ENCODE measurements at places on chromosomes 2 and 18. TPM values are rescaled to one million over a fixed set of nuclear protein-coding genes. Genes with fewer than 3 reads are reported as not detected.

GRCh38 chr2:161905389-161906046 is 168.5 kb downstream of the DPP4 start:
- DNase-seq: no peak

GRCh38 chr2:232463701-232464543 is 8.0 kb downstream of the ALPI start:
- DNase-seq: peak; percentile 7

- DNase-seq: no peak
Observed at GRCh38 chr2:17166506-17166905, 351.7 kb downstream of the RAD51AP2 start.

- no peak for DNase-seq
Observed at GRCh38 chr2:64165706-64166105, 21.5 kb upstream of the PELI1 start.

DNA sequence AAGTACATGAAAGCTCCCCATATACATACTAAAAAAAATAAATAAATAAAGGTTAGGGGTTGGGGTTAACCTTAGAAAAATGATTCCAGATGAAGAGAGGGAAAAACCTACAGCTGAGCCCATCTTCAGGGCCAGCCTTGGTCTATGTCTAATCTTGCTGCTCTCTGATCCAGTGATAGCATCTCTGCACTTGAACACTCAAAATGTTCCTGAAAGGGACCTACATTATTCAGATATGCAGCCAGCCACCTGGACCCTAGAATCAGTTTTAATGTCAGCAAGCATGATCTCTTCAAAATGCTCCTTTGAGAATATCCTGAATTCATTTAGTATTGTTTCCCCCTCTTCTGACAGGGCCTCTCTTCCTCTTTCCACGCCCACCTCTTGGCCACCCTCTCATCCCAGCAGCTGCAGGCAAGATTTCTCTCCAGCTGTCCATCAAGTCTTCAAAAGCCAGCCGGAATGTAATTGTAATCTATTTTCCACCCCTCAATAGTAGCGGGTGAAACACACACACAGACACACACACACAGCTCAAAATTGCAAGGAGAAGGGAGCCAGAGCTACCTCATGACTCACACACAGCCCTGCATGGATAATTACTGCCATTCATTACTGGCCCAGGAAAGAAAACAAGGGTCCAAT is 135.5 kb downstream of the MYO3B start:
- DNase-seq: no peak

DNA sequence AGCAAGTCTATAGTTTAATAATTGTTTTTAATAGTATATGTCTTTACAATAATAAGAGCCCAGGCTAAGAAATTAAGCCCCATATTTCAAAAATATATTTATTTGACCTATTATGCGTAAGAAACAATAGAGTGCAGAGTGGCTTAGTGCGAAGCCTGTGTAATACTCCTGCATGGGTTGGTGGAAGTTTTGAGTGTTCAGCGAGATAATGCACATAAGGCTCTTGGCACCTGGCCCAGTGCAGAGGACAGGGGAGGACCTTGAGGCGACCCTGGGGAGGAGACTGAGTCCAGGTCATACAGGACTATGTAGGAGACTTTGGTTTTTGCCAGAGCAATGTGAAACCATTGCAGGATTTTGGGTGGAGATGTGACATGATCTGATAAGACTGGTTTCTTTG is 132.4 kb upstream of the ST6GAL2 start:
- DNase-seq: no peak

DNA sequence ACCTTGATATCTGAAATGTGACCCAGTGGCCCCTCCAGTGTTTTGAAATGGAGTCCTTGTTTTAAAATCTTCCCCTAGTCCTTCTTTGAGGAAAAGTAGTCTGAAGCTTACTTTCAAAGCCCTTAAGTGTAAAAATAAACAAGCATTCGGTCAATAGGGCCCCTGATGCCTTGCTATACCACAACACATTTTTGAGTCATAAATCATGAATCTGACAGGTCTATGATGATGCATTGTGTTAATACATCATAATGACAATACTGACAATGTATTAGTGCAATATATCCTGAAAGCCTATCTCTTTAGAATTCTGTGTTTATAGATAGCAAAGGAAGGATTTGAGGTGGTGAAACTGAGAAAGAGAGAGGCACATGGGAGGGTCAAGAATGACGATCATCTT is 464.2 kb downstream of the MEIS1 start:
- no peak for DNase-seq

- no peak for DNase-seq
Observed at GRCh38 chr2:209977386-209978239, 24.8 kb upstream of the RPE start.

- DNase-seq: no peak
Observed at GRCh38 chr2:102111823-102112222, 30.7 kb upstream of the IL1R1 start.

DNA sequence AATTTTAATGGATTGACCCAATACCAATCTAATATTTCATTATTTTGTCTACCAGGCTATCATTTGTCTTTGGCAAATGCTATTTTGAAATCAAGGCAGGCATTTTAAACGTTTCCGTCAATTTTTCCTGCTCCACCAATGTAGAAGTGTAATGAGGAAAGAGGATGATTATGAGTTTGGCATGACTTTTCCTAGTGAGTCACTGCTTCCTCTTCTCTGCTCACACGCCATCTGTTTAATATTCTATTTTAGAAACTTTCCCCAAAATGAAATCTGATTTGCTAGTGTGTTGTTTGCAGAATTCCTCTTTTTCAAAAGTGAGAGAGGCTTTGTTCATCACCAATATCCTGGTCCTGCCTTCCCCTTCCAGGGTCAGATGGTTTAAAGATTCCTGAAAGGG is 42.5 kb upstream of the PID1 start:
- no peak for DNase-seq

- DNase-seq: no peak
Observed at GRCh38 chr2:12054956-12055618, 308.7 kb downstream of the LPIN1 start.

GRCh38 chr2:190181123-190181669 is 118.7 kb upstream of the MSTN start:
- no peak for DNase-seq

DNA sequence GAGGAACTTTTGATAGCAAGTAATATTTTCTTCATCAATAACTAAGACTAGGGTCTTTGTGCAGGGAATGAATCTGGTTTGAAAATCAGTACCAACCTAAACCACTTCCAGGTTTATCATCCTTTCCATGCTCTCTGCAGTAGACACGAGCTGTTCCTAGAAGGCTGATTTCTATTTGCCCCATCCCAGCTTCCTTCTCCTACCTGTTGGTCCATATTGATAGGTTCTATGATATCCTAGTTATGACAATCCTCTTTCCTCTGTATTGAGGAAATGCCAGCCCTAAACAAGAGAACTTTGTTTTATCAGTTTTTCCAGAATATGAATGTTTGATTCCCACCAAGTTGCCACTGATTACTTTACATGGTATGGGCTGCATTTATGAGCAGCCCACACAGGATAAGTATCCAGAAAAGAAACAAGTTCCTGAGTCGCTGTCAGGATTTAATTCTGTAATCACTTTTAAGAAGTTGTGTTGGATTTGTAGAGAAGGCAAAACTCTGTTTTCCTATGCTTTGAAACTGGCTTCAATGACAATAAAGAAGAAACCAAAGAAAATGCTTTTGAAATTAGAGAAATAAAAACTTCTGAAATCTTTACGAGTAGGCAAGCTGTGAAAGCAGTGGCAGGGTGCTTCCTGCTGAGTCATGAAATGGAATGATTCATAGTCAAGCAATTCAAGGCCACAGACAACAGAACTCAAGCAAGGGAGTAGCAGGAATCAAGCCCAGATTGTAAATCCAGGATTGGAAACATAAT is 37.3 kb upstream of the TANK start:
- no peak for DNase-seq

GRCh38 chr2:177419274-177419673 is 26.7 kb downstream of the AGPS start:
- DNase-seq: no peak

DNA sequence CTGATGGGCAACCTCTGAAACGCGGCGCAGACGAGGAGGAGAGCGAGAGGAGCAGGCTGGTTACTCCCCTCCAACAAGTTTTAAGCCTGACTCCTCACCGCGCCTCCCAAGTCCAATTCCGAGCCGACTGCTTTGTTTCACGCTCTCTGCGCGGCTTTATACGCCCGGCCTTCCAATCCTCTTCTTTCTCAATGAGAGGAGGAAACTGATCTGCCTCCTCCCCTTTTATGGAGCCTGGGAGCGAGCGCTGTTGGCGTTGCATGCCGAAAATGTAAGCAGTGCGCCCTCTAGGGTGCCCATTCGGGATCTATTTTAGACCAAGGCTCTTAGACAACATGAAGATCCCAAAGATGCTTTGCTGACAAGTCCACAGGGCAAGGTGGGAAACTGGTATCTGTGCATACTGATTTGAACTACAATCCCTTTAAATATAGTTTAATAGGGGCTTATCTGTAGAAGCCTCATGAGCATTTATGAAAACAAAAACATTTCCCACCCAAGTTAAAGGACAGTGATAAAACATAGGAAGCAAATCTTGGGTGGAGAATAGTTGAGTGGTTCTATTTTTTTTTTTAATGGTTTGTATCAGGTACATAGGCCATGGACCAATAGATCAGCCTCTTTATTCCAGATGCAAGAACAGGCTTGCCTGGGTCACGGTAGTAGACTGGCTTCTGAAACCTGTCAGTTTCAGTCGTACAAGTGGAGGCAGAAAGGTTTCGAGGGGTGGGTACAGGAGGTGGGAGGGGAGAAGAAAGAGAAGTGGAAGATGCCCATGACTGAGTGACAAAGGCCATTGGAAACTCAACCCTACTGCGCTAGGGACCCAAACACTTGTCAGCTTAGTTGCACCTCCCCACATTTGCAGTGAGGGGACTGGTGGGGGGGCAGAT is at the start of gene RND3:
Gene RND3 (minus strand): TSS at position 131 of the 893 bp plus-strand sequence. CDS start 250 bp downstream, outside the sequence.
- DNase-seq: no peak

- no peak for DNase-seq
Observed at GRCh38 chr2:196144513-196145126, 26.8 kb downstream of the STK17B start.

- no peak for DNase-seq
Observed at GRCh38 chr2:98623657-98624056, 15.3 kb downstream of the UNC50 start.

DNA sequence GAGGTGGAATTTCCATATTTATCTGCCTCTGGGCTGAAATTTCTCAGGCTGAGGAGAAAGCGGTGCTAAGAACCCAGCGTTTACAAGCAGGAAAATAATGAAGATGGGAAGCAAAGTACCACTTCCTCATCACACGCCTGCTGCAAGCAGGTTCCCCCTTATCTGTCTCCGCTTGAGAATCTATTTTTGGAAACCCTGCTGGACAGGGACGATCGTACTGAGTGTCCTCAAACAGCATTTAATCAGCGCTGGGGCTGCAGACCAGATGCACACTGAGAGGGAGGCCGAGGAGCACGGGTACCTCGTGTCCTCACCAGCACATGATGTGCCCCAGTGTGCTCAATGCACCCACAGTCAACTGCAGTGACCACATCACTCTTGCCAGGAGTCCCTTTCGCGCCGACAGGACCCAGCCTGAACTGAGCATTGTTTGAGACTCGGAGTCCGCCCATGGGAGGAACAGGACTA is 160.4 kb downstream of the HDAC4 start:
- DNase-seq: no peak

DNA sequence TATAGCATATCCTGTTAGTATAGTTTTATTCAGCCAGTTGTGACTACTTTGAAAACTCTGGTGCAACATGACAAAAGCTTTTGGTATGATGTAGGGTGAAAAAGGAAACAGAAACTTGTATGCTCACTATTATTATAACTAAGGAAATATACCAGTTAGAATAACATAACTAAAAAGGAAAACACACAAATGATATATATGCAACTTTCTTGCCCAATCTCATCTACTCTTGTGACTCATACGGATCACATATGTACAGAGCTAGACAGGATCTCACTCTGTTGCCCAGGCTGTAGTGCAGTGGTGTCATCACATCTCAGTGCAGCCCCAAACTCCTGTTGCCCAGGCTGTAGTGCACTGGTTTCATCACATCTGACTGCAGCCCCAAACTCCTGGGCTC is 12.4 kb upstream of the TLK1 start:
- DNase-seq: no peak

GRCh38 chr2:149394864-149395263 is 64.5 kb downstream of the LYPD6 start:
- no peak for DNase-seq

DNA sequence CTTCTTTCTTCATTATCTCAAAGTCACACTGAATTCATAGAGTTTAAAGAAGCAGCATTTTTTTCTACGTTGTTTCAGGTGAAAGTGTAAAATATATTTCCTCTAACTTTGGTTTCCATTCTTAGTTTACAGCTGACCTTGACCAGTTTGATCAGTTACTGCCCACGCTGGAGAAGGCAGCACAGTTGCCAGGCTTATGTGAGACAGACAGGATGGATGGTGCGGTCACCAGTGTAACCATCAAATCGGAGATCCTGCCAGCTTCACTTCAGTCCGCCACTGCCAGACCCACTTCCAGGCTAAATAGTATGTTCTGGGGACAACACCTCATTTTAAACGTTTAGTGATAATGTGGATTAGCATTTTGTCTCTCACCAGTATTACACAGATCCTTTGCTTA is 82.4 kb downstream of the PTRHD1 start:
- DNase-seq: no peak

GRCh38 chr2:170498619-170499018 is 216.5 kb upstream of the SP5 start:
- DNase-seq: no peak

GRCh38 chr18:33014060-33014796 is 241.4 kb upstream of the KLHL14 start:
- no peak for DNase-seq

DPP4 gene
- 1.9 TPM for total RNA-seq

MAL gene
- not detected for total RNA-seq

KRTCAP3 gene
- 10.0 TPM for total RNA-seq

ATP6V1B1 gene
- total RNA-seq: not detected

PROM2 gene
- total RNA-seq: 0.12 TPM

TLX2 gene
- total RNA-seq: not detected

MATN3 gene
- total RNA-seq: not detected

IHH gene
- not detected for total RNA-seq

KCNF1 gene
- not detected for total RNA-seq

SPP2 gene
- not detected for total RNA-seq

COX5B gene
- total RNA-seq: 183 TPM

CD8B2 gene
- not detected for total RNA-seq

ADD2 gene
- 15.4 TPM for total RNA-seq

REG1A gene
- not detected for total RNA-seq

RAB1A gene
- 45.0 TPM for total RNA-seq

STARD6 gene
- not detected for total RNA-seq

SPAST gene
- total RNA-seq: 17.6 TPM

KIDINS220 gene
- total RNA-seq: 26.4 TPM

TNS1 gene
- total RNA-seq: 0.13 TPM

XDH gene
- total RNA-seq: not detected

All from activated B cell treated with CpG ODN at 0.5 μM for 24 hours (primary cell).